ENCODE measurements at places on chromosomes 12 and 14.

GRCh38 chr14:82719617-82720016, 1186.0 kb upstream of the SEL1L start:
- no peak for DNase-seq

GRCh38 chr12:54605138-54605970, 16.9 kb upstream of the PPP1R1A start:
- no peak for DNase-seq

- DNase-seq = no peak
Observed at GRCh38 chr12:76311796-76312195, 36.4 kb downstream of the BBS10 start.

DNA sequence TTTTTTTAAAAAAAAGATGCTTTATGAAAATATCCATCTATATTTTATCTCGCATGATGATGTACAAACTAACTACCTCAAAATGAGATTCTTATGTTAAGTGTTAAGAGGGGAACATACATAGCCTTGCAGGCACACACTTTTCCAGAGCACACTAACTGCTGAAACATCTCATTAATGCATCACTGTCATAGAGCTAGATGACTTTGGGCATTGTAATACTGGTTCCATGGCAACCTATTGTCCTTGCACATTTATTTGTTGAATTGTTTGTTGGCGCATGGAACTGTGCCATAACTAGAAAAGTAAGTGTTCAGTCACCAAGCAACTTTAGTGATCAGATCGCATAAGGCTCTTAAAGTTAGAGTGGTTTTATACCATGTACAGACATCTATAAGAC, 348.3 kb downstream of the GALC start:
- no peak for DNase-seq

DNA sequence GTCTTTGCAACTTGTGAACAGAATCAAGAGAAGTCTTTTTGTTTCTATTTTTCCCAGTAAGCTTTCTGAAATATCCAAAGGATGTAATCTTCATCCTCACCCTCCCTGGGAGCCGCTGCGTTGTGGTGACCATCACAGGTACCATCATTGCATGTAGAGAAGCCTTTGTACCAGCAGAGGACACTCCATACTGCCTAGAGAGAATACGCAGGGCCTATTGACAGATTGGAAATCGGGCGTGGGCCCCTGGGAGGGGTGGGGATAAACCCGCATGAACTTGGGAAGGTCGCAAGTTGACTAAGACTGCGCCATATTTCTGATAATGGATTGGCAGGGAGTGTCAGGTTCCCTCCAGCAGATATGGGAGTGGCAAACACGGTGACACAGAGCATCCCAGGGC, 12.7 kb downstream of the KRT1 start:
- DNase-seq = no peak

GRCh38 chr14:74008843-74009499, 10.1 kb downstream of the ENTPD5 start:
- no peak for DNase-seq

- DNase-seq = no peak
Observed at GRCh38 chr12:93819050-93819491, 141.9 kb downstream of the CRADD start.
